ENCODE measurements at places on chromosomes 4 and X. TPM values are rescaled to one million over a fixed set of nuclear protein-coding genes. Genes with fewer than 3 reads are reported as not detected.

The PAGE5 gene
- not detected for total RNA-seq

The RRH gene
- total RNA-seq: not detected

The SLC6A8 gene
- 112 TPM for total RNA-seq

DNA sequence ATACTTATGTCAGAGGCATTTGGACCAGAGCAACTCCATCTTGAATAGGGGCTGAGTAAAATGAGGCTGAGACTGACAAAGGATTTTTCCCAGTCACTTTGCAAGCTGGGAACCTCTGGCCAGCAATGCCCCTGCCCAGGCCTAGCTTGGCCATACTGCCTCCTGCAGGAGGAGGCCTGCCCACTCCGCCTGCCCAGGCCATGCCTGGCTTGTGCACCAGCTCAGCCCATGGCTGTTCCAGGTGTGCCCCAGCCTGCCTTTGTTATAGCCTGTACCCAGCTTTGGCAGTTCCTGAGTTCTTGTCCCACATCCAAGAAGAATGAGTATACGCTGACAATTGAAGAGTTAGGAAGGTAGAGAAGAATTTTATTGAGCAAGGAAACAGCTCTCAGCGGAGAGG lies 176.1 kb downstream of the AASDH start:
- no peak for DNase-seq

DNA sequence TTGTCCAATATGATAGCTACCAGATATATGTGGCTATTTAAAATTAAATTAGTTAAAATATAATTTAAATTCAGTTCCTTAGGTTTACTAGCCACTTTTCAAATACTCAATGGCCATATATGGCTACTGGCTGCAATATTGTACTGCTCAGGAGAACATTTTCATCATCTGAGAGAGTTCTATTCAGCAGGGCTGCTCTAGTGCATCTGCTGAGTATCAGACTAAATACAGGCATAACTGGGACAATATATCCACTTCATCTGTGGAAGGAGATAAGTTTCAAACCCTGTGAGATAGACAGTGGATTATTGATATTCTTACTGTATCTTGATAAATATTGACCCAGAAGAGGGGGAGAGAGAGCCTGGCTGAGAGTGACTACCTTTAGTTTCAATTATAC lies 240.1 kb upstream of the ANKRD50 start:
- no peak for DNase-seq

DNA sequence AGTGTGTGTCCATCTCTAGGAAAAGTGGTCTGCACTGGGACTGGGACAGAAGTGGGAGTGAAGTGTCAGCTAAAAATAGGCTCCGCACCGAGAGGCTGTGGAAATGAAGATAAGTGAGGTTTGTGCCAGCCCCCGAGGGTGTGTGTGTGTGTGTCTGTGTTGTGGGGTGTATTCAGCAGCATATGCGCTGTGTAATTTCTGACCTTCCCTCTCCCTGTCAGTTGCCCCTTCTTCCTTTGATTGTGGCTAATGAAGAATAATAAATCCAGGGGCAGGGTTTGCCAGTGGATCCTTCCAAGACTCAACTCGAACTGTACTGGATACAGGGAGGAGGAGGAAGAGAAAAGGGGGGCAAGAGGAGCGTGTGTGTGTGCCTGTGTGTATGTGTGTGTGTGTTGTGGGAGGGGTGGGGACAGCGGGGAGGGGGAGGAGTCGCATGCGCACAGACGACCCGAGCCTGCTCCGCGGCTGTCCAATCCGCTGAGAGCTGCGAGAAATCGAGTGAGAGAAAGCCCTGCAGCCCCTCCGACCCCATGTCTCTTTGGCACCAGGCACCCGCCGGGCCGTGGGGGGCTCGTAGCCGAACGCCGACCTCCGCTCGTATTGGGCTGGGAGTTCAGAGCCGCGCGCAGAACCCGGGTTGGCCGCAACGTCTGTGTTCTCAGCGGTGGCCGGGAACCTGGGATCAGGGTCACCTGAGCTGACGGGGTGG lies 916 bp upstream of the POU4F2 start:
- DNase-seq: peak; percentile 40

DNA sequence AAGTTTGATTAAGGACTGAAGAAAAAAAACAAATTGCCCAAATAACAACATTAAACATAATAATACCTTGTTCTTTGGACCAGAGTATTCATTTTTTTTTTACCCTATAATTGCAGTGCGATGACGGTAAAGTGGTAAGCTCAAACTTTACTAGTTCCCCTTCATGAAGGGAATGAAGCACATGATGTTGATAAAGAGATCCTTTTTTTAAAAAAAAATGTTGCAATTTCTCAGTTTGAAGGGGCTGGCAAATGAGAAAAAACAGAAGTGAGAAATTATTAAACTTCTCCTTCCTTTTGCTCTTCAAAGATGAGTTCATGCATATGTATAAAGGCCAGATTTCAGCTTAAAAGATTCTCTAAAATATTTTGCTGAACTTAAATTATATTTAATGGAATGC lies 231.7 kb downstream of the C4orf33 start:
- no peak for DNase-seq

DNA sequence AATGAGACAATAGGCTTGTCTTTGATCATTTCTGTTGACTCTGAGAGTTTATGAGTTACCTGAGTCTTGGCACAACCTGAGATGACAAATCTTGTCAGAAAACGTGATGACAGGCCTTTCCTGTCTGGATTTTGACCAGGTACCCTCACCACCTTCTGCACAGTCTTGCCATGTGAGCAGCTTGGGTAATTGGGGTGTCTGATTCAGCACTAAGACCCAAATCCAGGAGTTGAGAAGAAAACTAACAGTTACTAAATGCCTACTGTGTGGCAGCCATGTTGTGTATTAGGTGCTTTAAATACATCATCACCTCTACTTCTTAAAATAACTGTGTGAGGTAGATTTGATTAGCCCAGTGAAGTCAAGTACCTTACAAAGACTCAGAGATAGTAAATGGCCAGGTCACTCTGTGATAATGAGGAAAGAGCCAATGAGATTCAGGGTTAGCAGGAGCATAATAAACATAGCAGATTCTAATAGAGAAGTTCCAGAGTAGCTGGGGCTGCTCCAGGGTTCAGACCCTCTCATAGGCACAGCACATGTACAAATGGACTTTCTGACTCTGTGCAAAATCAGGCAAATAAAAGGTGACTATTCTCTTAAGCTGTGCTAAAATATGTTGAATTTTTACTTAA lies 2.8 kb downstream of the EREG start:
- DNase-seq: no peak

DNA sequence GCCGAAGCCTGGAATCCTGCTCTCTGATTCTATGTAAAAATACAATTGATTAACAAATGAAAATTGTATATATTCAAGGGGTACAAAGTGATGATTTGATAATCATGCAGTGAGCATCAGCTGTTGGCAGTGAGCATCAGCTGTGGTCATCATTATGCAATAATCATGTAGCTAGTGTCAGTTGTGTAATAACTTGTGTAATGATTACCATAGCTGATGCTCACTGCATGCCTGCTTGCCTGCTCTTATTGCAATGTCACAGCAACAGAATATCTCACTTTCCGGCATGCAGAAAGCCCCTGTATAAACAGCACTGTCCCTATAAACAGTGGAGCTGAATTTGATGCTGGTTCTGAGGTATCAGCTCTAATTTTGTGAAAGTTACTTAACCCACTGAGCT lies 46.8 kb downstream of the SULT1B1 start:
- no peak for DNase-seq

GRCh38 chr4:57018980-57019379 lies 40.3 kb downstream of the POLR2B start:
- no peak for DNase-seq

DNA sequence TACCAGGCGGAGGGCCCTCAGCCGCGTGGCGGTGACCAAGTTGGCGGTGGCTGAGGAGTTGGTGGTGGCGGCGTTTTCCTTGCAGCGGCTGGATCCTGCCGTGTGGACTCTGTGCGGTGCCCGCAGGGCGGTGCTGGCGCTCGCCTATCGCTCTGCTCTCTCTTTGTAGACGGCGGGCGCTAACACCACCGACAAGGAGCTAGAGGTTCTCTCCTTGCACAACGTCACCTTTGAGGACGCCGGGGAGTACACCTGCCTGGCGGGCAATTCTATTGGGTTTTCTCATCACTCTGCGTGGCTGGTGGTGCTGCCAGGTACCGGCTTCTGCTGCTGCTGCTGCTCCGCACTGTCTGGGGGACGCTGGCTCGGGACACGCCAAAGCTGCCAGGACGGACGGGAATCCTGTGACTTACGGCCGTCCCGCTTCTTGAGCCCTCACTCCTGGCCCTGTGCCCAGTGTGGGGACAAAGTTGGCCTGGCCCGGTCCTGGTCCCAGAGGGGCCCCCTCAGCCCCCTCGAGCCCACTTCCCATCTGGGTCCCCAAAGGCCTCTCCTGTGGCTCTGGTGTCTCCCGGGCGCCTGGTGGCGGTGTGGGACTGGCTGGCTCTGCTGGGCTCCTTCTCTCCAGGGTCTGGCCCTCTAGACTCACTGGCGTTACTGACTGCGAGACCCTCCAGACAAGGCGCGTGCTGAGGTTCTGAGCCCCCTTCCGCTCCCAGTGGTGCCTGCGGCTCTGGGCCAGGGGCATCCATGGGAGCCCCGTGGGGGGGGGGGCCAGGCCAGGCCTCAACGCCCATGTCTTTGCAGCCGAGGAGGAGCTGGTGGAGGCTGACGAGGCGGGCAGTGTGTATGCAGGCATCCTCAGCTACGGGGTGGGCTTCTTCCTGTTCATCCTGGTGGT lies 10.7 kb downstream of the FGFR3 start:
- no peak for DNase-seq
